ENCODE measurements at places on chromosomes 4 and X.

DNA sequence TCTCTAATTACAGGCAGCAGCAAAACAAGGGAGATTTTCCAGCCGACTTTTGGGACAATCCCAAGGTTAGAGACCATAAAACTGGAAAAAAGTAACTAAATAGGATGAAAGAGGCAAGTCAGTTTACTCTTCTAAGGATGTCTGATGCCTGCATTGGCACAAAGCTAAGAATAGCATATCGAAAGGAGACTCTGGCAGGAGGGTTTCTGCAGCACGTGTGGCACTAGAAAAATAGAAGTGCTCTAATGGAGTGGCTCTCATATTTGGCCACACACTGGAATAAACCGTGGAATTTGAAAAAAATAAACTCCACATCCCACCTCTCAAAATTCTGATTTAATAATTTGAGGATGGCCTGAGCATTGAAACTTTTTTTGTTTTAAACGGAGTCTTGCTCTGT lies 77.2 kb upstream of the ARSJ start:
- no peak for DNase-seq

DNA sequence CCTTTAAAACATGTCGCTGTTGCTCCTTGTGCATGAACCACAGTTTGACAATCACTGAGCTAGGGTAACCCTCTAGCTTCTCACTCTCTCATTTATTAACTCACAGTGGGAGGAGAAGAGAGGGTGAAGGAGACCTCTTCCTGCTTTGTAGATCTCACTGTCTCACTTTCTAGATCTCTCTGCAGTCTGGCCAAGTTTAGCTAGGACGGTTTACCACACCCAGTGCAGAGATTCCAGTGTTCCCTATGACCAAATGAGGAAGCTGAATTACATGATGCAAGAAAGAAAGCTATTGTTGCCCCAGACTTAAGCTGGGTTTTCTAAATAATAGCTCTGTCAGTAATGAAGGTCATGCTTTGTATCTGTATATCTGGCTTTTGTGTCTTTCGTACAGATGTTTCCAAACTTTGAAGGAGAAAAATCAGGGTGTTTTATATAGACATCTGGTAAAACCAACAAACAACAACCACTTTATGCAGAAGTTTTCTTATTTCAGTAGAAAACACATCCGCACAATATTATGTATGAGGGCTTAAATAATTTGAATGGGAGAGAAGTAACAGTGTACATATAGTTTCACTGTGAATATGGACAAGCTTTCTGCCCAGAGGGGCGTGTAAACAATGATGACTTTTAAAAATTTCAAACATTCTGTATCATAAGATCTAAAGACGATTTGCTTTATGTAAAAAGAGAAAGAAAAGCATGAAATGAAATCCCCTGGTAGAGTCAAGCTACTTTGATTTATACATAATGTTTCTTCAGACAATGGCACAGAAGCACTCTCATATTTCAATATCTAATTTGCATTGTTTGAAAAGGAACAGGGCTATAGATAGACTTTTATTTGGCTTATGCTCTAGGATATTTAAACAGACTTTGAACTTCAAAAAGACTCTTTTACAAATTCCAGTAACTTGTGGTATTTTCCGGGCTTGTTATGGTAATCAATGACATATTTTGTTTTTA lies 582.3 kb downstream of the FSTL5 start:
- no peak for DNase-seq

DNA sequence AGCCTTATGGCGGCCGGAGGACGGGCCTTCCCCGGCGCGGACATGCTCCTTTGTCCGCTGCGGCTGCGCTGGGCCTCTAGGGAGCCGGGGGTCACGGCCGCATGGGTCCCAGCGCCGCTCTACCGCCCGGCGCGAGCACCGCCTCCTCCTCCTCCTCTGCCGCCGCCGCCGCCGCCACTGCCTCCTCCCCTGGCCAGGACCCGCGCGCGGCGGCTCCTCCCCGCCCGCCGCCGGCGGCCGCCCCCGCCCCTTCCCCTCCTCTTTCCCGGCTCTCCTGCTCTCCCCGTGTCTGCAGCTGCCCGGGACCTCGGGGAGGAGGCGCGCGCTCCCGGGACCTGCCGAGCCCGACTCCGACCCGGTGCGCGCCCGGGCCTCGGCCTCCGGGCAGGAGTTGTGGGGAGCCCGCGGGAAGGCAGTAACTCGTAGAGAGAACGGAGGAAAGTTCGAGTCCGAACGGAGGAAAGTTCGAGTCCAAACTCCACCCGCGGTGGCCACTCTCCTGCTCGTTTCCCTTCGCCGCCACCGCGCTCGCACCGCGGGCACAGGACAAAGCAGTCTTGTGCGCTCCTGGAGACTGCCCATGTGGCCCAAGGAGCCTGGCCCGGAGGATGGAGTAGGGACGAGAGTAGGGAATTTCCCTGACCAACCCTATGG lies at the start of gene ADGRA3:
Gene ADGRA3, minus strand, starts transcription at position 179 of the 654 bp plus-strand sequence. CDS start 282 bp downstream, outside the sequence.
- DNase-seq = peak; percentile 18

DNA sequence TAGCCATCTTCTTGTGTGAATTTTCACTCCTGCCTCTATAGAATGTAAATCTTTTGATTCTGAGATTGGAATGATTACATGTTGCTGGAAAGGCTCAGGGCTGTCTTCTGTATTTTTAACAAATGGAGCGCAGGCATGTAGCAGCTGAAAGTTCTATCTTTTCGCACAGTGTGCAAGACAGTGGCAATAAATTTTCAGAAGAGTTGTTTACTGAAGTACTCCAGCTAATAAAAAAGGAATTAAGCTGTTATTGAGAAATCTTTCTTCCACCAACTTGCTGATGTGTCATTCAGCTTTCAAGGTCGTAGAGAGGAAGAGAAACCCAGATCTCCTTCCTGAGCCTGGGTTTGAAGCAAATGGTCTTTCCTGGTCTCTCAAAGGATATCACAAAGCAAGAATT lies 122.0 kb upstream of the PUDP start:
- DNase-seq = no peak

DNA sequence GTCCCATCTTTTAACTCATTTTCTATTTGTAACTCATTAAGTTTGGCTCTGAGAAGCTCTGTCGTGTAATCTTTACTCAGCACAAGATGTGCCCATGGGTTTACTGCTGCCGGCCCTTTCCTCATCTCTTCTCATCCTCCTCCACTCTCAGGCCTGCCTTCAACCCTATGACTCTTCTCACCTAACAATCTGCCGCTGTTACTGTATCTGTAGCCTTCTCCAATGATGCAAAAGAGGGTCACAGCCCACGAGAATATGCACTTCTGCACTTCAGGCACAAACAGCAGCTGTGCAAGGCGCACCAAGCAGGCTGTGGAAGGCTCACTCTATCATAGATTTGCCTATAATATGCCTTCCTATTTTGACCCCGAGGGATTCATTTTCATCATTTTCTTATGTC lies 546.5 kb upstream of the GALNTL6 start:
- DNase-seq = no peak

- no peak for DNase-seq
These were observed 47.9 kb downstream of the NAP1L5 start for GRCh38 chr4:88649716-88650115.

DNA sequence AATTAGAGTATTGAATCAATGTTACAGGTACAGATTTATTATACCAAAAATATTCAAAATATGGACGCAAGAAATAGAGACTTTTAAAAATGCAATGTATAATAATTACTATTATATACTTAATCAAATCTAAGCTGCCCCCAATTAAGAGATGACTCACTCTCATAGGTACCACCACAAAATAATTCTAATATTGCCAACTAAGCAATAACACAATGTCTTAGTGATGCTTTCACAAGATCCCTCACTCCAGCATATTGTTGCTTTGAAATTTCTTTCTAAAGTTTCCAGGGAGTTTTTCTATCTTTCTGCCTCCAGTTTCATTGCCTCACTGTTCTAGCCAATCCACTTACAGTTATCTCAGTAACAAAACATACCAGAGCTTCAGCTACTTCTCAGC lies 270.0 kb upstream of the PABPC4L start:
- DNase-seq = no peak

DNA sequence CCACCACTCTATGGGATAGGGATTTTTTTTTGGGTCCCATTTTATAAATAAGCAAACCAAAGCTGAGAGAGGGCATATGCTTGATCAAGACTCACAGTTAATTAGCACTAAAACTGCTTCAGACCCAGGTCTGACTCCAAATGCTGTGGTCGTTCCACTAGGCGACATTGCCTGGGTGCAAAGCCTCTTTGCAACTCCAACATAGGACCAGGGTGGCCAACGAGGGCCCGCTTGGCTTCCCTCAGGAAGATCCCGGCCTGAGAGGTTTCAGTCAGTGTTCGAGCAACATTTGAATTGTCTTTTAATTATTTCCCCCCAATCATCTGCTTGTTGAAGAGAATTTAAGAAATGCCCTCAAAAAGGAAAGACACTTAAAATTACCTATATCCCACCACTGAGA lies 11.2 kb downstream of the PJA1 start:
- no peak for DNase-seq

DNA sequence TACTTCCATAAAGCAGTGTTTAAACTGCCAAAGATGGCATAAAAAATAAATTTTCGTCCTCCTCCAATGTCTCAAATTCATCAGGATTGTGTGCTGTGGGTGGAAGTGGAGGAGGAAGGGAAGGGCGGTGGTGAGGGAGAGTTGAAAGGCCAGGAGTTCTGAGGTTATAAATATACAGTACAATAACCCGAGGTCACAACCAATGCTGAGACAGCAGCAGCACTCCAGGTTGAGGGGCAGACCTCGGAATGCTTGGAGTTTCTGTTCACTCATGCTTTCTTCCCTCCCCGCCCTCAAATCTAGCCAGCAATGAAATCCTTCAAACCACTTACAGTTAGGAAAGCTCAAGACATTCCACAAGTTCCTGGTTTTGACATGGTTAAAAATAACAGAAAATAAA lies 134.0 kb upstream of the SMAD1 start:
- DNase-seq = no peak

DNA sequence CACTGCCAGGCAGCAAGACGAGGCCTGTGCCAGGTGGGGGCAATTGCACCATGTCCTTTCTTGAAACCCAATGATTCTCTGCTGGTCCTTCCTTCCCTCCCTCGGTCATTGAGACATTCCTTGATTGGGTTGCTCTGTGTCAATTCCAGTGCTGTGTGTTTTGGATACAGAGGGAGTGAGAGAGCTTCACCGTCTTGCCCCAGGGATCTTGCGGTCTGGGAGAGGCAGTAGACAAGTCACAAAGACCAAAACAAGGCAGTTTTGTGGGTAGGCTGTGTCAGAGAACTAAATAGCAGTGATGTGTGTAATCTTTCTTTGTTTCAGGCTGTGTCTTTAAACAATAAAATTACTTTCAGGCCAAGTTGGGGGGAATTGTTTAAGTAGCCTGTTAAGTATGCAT lies 38.8 kb upstream of the TADA2B start:
- DNase-seq = no peak

DNA sequence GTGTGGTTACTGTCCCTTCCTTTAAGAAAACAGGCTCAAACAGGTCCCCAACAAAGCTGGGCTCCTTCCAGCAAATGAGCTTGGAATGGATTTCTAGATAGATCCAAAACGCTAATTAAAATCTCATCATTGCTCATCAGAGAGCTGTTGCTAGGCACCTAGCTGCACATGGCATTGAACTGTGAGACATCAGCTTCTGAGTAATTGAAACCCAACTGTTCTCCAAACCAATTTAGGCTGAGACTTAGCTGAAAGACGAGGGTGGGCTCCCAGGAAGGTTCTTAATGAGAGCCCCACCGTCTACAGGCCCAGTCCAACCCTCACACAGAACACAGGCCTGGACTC lies 59.1 kb downstream of the FAM184B start:
- no peak for DNase-seq

DNA sequence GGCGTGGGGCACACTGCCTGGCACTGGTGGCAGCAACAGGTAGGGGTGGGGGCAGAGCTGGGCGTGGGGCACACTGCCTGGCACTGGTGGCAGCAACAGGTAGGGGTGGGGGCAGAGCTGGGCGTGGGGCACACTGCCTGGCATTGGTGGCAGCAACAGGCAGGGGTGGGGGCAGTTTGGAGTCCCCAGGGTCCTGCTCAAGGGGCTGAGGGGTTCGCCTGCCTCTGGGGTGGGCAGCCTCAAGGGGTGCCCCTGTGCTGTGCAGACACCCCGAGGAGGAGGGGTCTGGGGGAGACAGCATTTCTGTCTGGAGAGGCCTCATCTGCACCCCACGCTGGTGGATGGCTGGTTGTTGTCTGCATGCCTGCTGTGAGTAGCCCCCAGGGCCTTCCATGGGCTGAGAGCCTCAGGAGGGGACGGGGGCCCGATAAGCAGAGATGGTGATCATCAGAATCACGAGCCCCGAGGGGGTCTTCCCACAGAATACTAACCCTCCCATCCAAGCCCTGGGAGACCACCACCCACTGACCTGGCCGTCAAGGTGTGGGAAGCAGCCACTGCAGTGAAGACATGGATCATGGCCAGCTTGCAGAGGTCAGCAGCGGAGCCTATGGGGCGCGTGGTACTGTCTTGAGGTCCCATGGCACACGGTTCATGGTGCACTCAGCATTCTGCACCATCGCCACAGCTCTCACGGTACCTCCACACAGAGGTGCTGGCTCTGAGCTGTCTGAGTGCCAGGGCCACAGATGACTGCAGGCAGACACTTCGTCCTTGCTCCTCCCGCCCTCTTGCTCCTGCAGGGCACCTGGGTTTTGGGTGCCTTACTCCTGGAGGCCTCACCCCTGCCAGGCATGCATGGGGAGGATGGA lies 21.5 kb downstream of the NAT8L start:
- DNase-seq = no peak

DNA sequence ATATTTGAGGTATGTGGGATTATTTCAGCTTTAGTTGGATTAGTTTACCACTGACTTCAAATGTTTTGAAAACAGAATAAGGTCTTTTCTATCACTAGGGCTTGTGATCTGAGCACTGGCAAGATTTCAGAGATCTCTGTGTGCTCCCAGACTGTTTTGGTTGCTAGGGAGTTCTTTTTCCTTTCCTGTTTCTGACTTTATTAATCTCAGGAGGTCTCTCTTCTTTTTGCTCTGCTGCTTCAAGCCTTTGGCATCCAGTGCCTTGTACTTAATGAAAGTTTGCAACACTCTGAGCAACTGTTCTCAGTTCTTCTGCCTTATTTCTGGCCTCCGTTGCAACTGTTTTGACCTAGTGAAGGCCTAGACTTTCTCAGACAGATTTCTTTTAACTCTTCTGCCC lies 32.1 kb upstream of the PAQR3 start:
- DNase-seq = no peak

GRCh38 chr4:159103384-159103990 lies 608 bp downstream of the RAPGEF2 start:
- DNase-seq = peak; percentile 39

DNA sequence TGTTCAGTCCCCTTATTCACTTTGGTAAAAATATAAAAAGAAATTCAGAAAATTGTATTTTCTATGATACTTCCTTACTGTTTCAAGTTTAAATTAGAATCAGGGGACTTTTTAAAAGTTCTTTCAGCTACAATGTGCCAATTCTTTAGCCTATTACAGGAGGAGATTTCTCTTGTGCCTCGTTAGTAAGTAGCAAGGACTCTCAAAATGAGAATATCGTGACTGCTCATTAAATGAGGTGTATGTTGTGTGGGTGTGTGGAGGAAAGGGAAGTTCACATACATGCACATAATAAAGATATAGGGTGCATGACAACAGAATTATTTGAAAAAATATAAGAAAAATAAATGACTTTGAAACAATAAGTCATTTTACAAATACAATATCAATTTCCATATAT lies 190.5 kb downstream of the DTHD1 start:
- no peak for DNase-seq

- DNase-seq = no peak
These were observed 639.7 kb downstream of the TRIML1 start for GRCh38 chr4:188778905-188779304.

- DNase-seq = no peak
These were observed 238.9 kb downstream of the SLC7A11 start for GRCh38 chr4:138003248-138003647.

- no peak for DNase-seq
These were observed 1.4 kb upstream of the ATP8A1 start for GRCh38 chr4:42658261-42658660.

All from activated gamma-delta T cell (primary cell).